Activated CD4-positive, alpha-beta T cell treated with anti-CD3 and anti-CD28 coated beads for 36 hours (primary cell): ENCODE measurements at places on chromosomes 16 and 17. TPM values are rescaled to one million over a fixed set of nuclear protein-coding genes. Genes with fewer than 3 reads are reported as not detected.

DNA sequence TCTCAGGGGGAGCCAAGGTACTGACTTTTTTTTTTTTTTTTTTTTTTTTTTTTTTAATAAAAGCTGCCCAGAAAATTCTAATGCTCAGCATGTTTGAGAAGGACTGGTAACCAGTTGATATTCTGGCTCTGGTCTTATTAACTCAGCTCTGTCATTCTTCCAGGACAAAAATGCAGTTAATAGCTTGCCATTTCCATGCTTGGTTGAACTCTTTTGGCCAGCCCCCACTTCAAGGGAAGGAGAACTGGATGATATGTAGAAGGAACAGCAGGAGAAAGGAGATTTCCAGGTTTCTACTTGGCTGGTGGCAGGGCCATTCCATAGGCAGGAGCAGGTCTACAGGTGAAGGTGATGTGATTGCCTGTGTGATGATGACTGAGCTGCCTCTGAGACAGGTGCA, 59.2 kb upstream of the TANC2 start:
- no peak for DNase-seq

The MYCBPAP gene
- total RNA-seq, result 1.8 TPM

DNA sequence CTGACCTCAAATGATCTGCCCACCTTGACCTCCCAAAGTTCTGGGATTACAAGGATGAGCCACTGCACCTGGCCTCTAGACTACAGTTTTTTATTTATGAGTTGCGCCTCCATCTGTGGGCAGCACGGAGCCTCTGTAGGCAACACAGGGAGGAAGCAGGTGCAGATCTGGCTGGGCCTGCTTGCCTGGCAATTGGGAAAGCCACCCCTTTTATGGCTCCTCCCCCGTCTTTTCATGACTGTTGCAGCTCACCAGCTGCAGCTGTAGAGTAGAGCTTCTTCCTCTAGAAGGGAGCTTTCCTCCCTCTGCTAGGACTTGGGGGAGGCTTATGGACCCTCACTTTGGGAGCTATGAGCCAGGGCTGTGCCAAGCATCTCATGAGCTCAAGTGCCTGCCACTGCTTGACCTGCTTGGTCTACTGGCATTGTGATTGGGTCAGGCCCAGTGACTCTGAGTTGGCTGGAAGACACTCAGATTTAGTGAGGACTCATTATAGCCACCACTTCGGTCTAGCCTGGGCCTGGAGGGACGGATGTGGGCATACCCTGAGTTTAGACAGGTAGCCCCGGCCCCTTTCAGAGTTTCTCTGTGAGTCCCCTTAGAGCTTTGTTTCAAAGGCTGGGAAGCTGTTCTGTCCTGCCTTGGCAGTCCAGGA, 6.9 kb upstream of the SLC7A6 start:
- DNase-seq, result peak; percentile 36

The HOXB7 gene
- total RNA-seq, result 0.25 TPM

DNA sequence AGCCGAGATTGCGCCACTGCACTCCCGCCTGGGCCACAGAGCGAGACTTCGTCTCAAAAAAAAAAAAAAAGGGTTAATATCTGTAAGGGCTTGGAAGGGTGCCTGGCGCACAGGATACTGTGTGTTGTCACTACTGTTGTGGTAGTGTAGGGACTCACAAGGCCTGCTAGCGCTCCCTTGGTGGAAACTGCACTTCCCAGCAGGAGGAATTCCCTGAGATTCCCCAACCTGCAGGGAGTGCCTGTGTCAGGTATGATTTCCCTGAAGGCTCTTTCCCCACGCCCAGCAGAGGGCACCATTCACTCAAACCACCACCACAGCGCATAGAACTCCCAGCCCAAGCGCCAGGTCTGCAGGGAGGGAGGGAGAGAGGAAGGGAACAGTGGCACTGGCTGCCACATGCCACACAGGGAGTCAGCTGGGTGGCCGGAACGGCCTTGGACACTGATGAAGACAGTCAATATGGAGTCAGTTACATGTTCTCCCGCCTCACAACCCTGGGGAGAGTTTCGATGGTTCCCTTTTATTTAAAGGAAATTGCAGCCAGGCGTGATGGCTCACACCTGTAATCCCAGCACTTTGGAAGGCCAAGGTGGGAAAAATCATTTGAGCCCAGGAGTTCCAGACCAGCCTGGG, 32.7 kb upstream of the CDH1 start:
- peak; percentile 83 for DNase-seq

- DNase-seq, result no peak
Observed at GRCh38 chr17:63086483-63087185, 120.6 kb downstream of the TANC2 start.

GRCh38 chr17:752620-753219, 656 bp upstream of the GEMIN4 start:
- DNase-seq, result peak; percentile 55

DNA sequence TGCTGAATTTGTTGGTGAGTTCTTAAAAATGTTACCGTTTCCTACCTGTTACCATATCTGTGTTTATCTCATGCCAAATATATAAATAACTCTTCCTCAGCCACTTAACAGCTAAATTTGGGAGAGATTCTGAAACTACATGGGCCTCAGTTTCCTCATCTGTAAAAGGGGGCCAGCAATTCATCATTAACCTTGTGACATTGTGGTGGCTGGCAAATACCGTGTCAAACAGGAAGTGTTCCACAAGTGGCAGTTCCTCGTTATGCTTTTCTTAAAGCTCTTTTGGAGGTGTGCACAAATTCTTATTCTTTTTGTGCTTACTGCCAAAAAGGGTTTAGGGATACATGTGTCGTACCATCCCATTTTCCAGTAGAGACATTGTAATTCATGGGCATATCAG, 220.4 kb upstream of the CACNG5 start:
- DNase-seq, result no peak

- DNase-seq, result no peak
Observed at GRCh38 chr16:57882792-57883191, 80.5 kb upstream of the KIFC3 start.

The CCL22 gene
- 0.72 TPM for total RNA-seq

DNA sequence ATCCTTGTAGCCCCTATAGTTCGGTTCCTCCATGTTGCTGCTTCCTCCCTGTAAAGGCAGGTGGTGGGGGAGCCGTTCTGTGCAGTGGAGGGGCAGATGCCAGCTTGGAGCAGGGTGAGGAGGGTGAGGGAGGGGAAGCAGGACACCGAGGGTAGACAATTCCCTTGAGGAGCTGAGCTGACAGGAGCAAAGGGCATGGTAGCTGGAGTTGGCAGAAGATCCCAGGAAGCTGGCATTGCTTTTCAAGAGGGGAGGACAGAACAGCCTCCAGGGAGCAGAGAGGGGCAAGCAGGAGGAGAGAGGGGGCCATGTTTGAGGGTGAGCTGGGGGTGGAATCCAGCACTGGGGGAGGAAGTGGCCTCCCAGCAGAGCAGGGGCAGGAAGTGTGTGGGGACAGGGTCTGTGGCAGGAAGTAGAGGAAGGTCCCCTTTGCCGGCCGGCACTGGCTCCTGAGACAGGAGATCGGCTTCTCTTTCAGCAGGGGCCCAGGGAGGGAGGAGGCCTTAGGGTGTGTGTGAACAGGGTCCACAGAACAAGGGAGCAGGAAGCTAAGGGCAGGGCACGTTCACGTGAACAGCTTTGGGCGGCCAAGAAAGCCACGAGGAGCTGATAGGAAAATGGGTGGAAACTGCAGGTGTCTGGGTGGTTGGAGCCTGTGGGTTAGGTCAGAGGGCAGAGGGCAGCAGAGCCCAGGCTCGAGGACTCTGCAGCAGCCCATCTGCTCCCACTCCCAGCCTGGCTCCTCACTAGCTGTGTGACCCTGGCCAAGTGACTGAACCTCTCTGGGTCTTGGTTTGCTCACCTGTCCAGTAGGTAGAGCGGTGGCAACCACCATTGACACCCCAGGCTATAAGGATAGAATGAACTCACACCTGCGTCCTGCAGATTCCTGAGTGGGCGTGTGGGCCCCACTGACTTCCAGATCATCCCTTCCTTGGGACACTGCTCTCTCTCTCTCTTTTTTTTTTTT, 17.5 kb upstream of the SPNS2 start:
- peak; percentile 63 for DNase-seq

DNA sequence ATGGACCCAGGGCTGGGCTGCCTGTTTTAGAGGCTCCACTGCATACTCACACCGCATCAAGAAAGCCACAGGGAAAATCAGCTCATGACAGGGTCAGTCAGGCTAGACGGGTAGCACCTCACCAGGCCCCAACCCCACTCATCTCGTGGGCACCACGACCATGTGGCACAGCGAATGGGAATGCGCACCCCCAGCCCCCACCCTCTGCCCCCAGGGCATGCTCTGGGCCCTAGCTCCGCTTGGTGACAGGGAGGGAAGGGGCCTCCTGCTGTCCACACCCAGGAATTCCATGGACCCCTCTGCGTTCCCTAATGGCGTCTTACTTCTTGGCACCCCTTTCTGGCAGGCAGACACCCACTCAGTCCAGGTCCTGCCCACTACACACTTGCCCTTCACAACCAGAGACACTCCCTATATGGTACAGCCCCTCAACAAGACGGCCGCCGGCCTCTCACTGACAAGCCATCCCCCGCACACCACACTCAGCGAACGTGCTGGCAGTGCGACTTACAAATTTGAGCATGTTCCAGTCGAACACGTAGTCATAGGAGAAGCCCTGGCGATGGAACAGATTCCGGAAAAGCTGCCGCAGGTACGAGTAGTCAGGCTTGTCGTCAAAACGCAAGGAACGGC, 22.1 kb downstream of the SLC16A3 start:
- DNase-seq, result no peak
